ENCODE measurements at places on chromosomes 7 and 10. TPM values are rescaled to one million over a fixed set of nuclear protein-coding genes. Genes with fewer than 3 reads are reported as not detected.

GRCh38 chr10:33306701-33307519 is 27.6 kb downstream of the NRP1 start:
- no peak for DNase-seq

TET1 gene
- 0.37 TPM for total RNA-seq

DNA sequence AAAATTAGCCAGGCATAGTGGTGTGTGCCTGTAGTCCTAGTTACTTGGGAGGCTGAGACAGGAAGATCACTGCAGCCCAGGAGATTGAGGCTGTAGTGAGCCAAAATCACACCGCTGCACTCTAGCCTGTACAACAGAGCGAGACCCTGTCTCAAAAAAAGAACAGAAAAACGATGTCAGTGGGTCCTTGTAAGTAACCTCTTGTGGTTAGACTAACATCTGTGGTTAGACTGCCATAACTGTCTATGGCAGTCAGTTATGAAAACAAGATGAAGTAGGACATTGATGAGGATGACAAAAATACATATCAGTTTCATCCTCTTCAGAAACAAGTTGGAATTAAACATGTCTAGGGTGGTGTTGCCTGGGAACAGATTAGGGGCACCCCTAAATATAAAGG is 53.3 kb downstream of the AKAP9 start:
- DNase-seq: no peak

DNA sequence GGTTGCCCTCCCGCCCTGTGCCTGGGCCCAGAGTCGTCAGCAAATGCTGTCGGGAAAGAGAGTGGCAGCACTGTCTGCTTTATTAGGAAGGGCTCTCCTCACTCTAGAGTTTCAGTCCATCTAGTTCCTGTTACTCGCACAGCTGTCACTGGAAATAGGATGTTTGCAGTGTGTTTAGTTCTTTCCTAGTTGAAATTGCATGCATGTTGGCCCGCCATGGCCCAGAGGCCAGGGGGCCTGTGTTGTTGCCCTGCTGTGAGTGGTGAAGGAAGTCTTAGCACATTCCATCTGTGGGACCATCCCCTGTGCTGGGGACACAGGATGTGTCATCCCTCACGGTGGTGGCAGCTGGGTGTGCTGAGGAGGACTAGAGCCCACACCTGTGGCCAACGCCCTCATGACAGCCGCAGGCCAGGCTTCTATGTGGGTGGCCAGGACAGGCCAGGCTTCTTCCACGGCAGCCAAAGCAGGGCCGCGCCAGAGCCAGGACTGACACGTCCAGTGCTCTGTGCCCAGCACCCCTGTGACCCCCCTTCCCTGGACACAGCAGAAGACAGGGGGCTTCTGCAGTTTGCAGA is 45.4 kb downstream of the ZNF467 start:
- no peak for DNase-seq

NKX2-3 gene
- total RNA-seq: 2.5 TPM

DNA sequence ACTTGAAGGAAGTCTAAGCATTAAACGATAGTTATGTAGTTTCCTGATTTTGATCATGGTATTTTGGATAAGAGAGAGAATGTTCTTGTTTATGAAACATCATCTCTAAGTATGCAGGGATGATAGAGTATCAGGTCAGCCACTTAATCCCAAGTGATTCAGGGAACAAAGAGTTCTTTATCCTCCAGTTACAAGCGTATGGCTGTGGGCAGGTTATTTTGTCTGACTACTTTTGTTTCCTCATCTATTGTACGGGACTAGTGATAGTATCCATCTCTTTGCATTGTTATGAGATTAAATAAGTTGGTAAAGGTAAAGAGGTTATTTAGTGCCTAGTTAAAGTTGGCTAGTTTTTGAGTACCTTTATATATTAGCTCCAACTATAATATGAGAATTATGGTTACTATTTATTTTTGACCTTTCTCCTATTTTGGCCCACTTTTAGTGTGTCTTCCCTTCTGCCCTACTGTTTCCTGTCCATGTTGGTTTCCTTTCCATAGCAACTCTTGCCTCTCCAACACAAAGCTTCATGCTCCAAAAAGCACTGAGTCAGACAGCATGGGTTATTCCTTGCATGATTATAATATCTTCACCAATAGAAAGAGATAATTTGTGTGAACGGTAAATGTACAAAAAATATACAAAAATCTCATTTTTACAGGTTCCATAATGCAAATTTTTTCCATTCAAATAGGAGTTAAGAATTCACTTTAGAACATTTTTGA is 65.4 kb downstream of the SP8 start:
- no peak for DNase-seq

DNA sequence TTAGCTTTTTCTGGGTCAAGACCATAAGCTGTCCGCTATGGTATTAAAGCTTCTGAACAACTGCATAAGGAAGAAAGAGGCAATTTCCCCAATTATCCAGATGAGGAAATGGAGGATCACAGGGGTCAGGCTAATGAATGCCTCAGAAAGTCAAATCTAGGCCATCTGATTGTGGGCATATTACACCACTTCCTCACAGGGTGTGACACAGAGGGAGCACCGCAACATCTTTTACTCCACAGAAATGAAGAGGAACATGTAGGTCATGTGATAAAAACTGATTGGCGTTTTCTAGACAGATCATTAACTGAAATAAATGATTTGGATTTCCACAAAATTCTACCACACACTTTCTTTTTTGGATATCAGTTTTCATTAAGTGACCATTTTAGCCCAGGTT is 384.4 kb downstream of the PARD3 start:
- DNase-seq: no peak

- peak; percentile 51 for DNase-seq
Observed at GRCh38 chr7:145909991-145910513, 206.5 kb upstream of the CNTNAP2 start.

- DNase-seq: no peak
Observed at GRCh38 chr10:12787297-12787696, 214.2 kb downstream of the CCDC3 start.

HABP2 gene
- 0.72 TPM for total RNA-seq

CASTOR2 gene
- 3.7 TPM for total RNA-seq

DNA sequence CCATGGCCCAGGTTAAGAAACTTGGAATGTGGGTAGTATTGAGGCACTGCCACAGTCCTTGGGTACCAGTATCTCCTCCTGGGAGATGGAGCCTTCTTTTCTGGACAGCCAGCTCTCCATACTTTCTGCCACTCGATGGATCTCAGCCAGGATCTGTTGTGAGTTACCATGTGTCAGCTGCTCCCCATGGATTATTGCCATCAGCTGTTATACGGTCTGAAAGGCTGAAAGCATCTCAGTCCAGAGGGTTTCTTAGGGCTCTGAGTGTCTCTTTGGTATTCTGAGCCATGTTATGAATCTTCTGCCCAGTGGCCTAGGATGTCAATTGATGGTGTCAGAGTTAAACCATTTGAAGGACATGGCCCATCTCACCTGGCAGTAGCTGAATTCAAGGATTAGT is 197.5 kb downstream of the C7orf25 start:
- DNase-seq: no peak

GRCh38 chr7:24476227-24476626 is 97.0 kb upstream of the PALS2 start:
- no peak for DNase-seq

DNA sequence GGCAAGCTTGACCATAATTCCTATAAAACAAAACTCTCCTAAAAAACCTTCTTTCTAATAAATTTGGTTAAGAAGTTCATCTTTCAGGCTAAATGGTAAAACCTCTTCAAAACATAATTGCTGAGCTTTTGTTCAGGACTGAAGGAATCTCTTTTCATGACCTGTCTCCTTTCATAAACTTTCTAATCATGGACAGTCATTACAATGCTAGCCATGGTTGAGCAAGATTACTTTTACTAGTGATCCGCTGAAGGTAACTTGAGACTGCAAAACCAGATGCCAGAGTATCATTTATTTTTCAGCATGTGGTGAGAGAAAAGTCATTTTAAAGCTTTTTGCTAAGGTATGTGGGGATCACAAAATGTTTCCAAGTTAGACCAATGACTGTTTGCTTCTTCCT is 186.4 kb upstream of the RHOBTB1 start:
- no peak for DNase-seq

- DNase-seq: peak; percentile 67
Observed at GRCh38 chr10:108358912-108359311, 1194.4 kb upstream of the SORCS1 start.

- no peak for DNase-seq
Observed at GRCh38 chr10:121644501-121644900, 46.3 kb upstream of the FGFR2 start.

DNA sequence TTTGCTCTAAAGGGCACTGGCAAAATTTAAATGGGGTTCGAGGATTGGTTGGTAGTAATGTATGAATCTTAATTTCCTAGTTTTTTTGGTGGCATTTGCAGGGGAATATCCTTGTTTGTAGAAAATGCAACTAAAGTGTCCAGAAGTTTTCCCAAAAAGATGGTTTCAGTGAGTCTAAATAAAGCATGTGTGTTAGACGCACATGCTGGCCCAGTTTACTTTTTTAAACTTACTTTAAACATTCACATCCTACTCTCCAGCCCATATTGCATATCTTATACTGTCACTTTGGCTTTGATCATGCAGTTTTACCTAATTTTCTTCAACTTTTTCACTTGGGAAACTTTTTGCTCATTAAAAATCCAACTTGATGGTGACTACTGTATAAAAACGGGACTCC is 744.0 kb upstream of the CELF2 start:
- DNase-seq: no peak

MRPS17 gene
- 21.8 TPM for total RNA-seq

SLC39A12 gene
- not detected for total RNA-seq

DNA sequence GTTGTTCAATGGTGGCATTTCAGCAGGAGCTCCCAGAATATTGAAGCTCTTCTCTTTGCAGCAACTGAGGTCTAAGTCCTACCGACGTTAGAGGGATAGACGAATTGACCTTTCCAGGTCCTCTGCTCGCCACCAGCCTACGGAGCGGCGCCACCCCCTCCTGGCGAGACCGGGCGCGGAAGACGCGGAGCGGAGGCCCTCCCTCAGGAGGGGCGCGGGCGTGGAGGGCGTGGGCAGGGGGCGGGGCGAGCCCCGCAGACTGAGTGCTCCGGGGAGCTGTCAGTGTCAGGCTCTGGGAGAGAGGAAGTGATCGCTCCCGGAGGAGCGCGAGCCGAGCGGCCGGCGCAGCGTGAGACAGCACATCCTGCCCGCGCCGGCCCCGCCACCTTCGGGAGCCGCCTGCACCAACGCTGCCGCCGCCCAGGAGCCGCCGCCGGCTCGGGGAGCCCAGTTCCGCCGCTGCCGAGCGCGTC is at the start of gene DYNC1I1:
Gene DYNC1I1 (plus strand): TSS at position 257 of the 473 bp plus-strand sequence. CDS start 32,176 bp downstream, outside the sequence.
- peak; percentile 73 for DNase-seq

NUTM2E gene
- not detected for total RNA-seq

GRCh38 chr10:118595598-118596425 is at the start of gene PRLHR:
Gene PRLHR, minus strand, starts transcription at chr10:118595648. Its CDS starts 404 bp downstream, at chr10:118595244.
- peak; percentile 12 for DNase-seq

PLPP4 gene
- 6.8 TPM for total RNA-seq

AFAP1L2 gene
- total RNA-seq: 9.0 TPM

SP8 gene
- 1.4 TPM for total RNA-seq

OPALIN gene
- not detected for total RNA-seq

DNA sequence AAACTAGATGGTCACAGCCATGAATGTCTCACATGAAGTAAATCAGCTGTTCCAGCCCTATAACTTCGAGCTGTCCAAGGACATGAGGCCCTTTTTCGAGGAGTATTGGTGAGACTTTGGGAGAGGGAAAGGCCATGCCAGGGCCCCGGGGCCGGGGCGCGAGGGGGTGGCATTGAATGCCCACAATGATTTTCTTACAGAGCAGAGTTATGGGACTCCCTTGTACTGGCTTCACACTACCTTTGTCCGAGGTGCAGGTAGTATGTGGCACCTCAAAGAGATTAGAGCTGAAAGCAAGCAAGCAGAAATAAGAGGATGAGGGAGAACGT is 407 bp downstream of the ELOVL3 start:
- DNase-seq: no peak

PHYHIPL gene
- not detected for total RNA-seq

- DNase-seq: peak; percentile 67
Observed at GRCh38 chr7:24907311-24907886, 72.6 kb downstream of the OSBPL3 start.

DNA sequence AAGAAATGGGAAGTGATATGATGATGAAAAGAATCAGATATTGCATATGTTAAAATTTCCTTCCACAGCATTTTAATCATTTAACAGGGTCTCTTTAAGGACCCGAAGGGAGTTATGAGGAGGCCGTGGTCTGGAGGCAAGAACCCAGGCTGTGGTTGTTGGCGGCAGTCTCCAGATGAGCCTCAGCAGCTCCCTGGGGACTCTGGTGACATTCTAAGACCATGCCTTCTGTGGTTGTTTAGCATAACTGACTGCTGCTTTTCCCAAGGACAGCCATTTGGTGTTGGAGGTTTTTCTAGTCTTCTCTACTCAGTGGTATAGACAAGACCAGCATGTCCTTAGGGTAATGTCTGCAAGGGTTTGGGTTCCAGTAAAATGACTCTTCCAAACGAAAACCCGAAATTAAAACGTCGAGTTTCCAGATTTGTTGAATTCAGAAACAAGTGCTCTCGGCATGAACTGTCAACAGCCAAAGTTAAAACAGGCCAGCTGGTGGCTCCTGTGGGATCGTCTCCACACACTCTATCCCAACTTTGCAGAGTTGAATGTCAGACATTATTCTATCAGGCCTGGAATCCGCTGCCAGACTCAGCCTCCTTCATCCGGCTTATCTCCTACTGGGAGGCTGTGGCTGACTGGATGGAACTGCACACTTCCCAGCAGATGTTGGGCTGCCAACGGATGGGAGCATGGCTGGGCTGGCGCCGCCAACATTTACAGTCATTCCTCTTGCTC is 183.1 kb downstream of the TAX1BP1 start:
- DNase-seq: no peak

- no peak for DNase-seq
Observed at GRCh38 chr7:151068069-151068773, 8.8 kb downstream of the SLC4A2 start.

MYH16 gene
- total RNA-seq: 0.09 TPM

DNA sequence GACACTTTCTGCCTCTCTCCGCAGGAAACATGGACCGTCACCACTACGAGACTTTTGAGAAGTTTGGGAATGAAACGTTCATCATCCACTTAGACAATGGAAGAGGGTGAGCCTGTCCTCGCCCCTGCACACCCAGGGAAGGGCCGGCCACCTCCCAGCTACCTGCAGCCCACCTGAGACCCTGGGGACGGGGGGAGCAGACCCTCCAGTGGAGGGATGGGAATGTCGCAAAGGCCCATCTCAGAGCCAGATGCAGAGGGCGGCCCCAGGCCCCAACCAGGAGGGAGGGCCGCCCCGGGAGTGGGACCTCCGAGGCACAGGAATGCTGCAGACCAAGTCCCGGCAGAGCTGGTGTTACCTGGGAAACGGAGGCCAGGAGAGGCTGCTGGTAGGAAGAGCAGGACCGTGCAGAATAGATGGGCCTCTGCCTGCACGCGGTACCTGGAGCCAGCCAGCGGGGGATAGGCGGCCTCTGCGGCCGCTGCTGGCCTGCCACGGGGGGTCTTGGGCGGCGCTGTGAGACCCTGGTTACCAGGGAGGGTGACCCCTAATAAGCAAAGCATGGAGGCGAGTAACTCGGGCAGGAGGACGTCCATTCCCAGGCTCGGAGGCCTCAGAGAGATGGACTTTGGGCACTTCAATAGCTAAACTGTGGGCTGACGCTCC is 32.9 kb upstream of the FOXL3 start:
- DNase-seq: no peak

GRCh38 chr7:38929460-38930171 is 20.6 kb upstream of the VPS41 start:
- DNase-seq: peak; percentile 84

- peak; percentile 74 for DNase-seq
Observed at GRCh38 chr7:95690367-95690947, 81.9 kb upstream of the DYNC1I1 start.

Data from Caki2 (cell line).